ENCODE measurements at places on chromosomes 4 and X.

GRCh38 chr4:99463566-99463965, 28.4 kb upstream of the ADH7 start:
- no peak for DNase-seq

DNA sequence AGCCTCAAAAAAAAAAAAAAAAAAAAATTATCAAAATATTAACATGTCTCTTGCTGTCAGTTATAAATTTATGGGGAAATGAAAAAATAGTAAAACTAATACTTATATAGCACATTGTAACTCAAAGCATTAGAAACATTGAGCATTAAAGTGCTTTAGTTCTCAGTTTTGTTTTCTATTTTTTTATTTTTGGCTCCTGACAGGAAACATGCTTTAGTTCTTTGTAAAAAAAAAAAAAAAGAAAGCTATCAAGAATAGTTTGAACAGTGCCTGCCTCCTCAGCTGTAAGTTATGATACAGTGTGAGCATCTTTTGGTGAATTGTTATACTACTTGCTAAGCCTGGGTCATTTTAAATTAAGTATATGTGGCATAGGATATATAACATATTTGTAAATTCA, 5.1 kb upstream of the CENPC start:
- DNase-seq, result no peak

DNA sequence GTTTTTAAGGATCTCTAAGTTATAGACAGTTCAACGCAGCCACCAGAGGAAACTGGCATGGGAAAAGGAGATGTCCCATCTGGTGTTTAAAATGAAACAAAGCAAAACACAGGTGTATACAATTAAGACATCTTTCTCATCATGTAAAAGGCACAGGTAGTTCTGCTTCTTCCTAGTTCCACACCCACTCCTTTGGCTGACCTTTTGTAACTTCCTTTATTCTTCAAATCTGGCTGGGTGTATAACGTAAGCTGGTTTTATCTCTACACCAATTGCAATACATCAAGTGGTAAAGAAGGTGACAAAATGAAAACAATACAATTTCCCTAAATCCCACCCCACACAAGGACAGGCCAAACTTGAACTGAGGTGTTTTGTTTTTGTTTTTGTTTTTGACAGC, 27.3 kb upstream of the FBXW7 start:
- no peak for DNase-seq

- DNase-seq, result no peak
Observed at GRCh38 chr4:157700898-157701694, 471.7 kb downstream of the GASK1B start.

- no peak for DNase-seq
Observed at GRCh38 chrX:108087792-108088191, 3.5 kb downstream of the PSMD10 start.

GRCh38 chr4:139743027-139743426, 77.4 kb downstream of the MGST2 start:
- no peak for DNase-seq

DNA sequence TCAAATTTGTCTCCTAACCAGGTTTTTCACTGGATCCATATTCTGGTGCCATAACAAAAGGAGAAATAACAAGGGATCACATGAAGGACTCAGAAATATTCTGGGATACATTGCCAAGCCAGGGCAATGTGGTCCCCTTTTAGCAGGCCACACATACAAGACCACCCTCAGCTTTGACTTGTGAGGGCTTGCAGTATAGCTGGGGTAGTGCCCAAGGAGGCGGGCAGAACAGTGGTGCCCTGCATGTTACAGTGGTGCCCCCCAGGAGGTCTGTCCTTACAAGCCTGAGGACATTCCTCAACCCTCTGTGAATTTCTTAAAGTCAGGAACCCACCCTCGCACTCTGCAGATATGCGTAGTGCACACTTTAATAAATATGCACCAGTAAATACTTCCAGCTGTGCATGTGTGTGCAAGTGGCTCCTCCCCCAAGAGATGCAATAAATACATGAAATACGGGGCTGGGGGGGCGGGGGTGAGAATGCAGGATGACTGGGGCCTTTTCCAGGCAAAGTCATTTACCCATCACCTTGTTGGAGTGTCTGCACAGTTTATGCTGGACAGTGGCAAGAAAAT, 34.4 kb upstream of the TBL1X start:
- no peak for DNase-seq

- DNase-seq, result no peak
Observed at GRCh38 chrX:63746715-63747114, 38.3 kb downstream of the ARHGEF9 start.

GRCh38 chr4:90842960-90843359, 715.8 kb downstream of the CCSER1 start:
- DNase-seq, result no peak

GRCh38 chrX:16033331-16033730, 90.0 kb upstream of the GRPR start:
- no peak for DNase-seq

DNA sequence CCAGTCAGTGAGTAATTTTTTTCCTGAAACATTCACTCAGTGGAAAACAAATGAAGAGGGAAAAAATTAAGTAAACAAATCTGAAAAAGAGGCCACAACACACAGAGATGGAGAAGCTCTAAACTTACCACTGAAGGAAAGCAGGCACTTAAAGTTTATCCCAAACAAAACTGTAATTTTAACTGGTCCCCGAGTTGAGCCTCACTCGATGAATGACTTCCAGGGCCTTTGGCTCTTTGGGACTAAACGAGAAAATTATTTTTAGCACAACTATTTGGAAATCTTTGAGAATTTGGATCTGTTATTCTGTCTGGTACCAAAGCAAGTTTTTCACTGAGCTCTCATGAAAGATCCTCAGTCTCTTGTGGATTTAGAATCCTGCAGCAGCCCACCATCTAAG, at the start of gene C1QTNF7:
C1QTNF7 (plus strand) TSS at position 333 of the 400 bp plus-strand sequence. CDS start 7,711 bp downstream, outside the sequence.
- no peak for DNase-seq

GRCh38 chrX:78517124-78517523, 142.0 kb downstream of the RTL3 start:
- no peak for DNase-seq

- DNase-seq, result no peak
Observed at GRCh38 chr4:122827258-122827878, 737 bp downstream of the FGF2 start.

- no peak for DNase-seq
Observed at GRCh38 chr4:74624351-74625151, 169.8 kb downstream of the BTC start.

- no peak for DNase-seq
Observed at GRCh38 chr4:73685052-73685451, 55.3 kb upstream of the CXCL8 start.

GRCh38 chrX:716136-716535, 85.5 kb downstream of the SHOX start:
- DNase-seq, result no peak

DNA sequence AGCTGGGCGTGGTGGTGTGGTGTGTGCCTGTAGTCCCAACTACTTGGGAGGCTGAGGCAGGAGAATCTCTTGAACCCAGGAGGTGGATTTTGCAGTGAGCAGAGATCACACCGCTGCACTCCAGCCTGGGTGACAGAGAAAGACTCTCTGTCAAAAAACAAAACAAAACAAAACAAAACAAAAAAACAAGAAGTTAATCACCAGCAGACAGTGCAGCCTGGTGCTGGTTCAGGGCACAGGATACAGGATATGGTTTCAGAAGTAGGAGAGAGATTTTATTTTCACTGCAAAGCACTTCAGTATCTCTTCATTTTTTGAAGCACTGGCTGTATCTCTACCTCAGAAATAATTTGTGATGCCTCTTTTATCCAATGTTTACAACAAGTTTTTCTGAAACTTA, 1222.9 kb upstream of the PRKX start:
- no peak for DNase-seq

DNA sequence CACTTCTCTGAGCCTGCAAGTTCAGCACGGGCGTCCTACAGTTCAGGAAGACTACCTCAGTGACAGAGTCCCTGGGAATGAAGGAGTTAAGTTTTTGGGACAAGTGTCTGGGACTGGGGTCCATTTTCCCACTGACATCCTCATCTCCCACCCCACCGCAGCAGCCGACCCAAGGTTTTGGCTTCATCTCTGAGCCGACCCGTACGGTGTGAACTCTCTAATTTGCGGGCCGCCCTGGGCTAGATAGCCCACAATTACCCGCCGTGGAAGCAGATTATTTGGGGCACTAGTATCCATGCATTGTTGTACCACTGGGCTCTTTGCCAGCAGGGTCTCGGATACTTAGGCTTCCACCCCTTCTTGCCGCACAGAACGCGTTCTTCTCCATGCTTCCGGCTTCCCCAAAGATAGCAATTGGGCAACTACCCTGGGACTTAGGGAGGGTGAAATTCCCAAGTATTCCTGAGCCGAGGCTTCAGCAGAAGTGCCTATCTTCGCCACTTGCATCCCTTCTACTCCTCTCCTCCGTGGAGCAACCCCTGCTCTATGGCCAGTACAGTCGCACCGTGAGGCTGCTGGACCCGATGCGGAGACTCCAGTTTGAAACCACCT, 2.4 kb downstream of the IL1RAPL2 start:
- no peak for DNase-seq

GRCh38 chr4:5435823-5436222, 272.5 kb downstream of the EVC2 start:
- DNase-seq, result no peak

DNA sequence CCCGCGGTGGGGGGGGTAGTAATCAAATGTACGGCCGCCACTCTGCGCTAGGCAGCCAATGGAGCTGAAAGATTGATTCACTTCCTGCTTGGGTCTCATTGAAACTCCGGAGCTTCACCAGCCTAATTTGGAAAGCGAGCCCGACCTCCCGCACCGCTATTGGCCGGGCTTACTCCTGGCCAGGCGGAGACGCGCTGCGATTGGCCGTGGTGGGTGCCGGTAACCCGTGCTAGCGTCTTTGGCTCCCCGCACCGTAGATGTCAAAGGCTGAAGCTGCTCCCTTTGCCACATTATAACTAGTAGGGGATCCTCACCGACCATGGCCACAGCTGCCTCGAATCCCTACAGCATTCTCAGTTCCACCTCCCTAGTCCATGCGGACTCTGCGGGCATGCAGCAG, at the start of gene POU3F4:
POU3F4 (plus strand) TSS at position 285 of the 400 bp plus-strand sequence; CDS start at position 320, 35 bp downstream.
- DNase-seq, result no peak

DNA sequence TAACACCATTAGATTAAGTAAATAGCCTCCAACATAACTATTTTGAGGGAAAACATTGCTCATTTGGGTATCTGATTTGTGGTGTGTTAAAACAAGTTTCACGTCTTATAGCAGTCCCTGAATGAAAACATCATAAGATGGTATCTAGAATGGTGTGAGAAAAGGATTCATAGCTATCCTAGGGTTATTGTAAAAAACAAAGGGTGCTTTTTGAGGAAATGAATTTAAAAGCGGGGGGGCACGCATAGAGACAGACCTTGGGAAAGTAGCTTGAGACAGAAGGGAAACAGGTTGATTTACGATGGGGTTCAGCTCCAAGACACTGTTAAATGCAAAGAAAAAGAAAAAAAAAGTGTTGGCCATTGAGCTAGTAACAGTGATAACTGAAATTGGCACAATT, 768 bp upstream of the CXCL10 start:
- no peak for DNase-seq

- no peak for DNase-seq
Observed at GRCh38 chr4:15327311-15328298, 100.2 kb upstream of the C1QTNF7 start.

DNA sequence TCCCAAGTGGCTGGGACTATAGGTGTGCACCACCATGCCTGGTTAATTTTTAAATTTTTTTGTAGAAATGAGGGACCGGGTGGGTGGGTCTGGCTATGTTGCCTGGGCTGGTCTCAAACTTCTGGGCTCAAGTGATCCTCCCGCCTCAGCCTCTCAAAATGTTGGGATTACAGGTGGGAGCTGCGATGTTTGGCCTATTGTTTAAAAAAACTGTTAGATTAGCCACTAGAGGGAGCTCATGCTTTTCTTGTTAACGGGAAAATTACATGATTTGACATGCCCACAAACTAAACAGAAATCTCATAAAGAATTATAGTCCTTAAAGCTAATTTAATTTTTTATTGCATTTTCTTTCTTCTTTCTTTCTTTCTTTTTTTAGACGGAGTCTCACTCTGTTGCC, 5.0 kb upstream of the SDAD1 start:
- no peak for DNase-seq

GRCh38 chr4:34767407-34767806, 1476.9 kb downstream of the ARAP2 start:
- DNase-seq, result no peak

GRCh38 chr4:52202931-52203330, 151.8 kb downstream of the SPATA18 start:
- DNase-seq, result no peak

GRCh38 chrX:37425370-37425769, 76.2 kb downstream of the PRRG1 start:
- DNase-seq, result no peak

GRCh38 chr4:155241664-155242063, 33.2 kb downstream of the NPY2R start:
- DNase-seq, result no peak

DNA sequence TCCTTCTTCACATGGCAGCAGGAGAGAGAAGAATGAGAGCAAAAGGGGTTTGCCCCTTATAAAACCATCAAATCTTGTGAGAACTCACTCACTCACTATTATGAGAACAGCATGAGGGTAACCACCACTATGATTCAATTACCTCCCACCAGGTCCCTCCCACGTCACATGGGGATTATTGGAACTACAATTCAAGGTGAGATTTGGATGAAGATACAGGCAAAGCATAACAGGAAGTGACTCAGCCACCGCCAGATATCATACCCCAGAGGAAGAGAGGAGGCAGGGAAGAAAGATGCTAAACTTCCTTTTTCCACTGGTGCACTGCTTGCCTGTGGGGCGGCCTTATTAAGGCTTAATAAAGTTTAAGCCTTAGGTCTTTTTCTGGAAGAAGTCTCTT, 766.1 kb downstream of the KCTD8 start:
- no peak for DNase-seq

GRCh38 chr4:826508-827208, 729 bp upstream of the CPLX1 start:
- DNase-seq, result no peak

GRCh38 chr4:77082886-77083608, 7.3 kb upstream of the CCNI start:
- no peak for DNase-seq

- DNase-seq, result no peak
Observed at GRCh38 chr4:165328101-165328425, 594 bp downstream of the MSMO1 start.

DNA sequence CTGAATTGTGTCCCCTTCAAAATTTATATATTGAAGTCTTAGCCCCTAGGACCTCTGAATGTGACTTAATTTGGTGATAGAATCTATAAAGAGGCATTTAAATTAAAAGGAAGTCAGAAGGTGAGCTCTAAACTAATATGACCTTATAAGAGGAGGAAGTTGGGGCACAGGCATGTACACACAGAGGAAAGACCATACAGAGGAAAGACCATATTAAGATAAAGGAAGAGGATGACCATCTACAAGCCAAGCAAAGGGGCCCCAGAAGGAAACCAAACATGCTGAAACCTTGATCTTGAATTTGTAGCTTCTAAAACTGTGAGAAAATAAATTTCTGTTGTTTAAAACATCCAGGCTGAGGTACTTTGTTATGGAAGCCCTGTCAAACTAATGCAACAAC, 26.9 kb upstream of the CYBB start:
- no peak for DNase-seq

DNA sequence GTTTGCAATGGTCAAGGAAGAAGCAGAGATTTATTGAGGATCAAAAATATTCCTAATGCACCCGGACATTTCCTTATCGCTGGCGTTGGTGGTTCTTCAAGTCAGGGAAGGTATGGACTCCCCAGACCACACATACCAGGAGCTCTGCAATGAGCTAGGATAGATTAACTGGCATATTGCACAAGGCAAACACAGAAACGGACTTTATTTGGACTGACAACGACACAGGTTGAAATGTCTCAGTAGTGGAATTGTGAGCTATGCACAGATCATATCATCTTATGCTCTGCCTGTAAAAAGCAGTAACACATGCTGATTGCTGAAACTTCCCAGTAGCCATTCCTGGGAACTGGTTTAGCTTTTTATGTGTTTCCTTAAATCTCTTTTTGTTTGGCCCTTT, 1.7 kb downstream of the TSPAN7 start:
- DNase-seq, result peak; percentile 13

Data from LNCaP clone FGC (cell line).